Stimulated activated CD4-positive, alpha-beta T cell treated with anti-CD3 and anti-CD28 coated beads, Interleukin-1b, Interleukin-23, amount 100 ng/mL, for 1 hour (primary cell): ENCODE measurements at places on chromosomes 12 and 14.

DNA sequence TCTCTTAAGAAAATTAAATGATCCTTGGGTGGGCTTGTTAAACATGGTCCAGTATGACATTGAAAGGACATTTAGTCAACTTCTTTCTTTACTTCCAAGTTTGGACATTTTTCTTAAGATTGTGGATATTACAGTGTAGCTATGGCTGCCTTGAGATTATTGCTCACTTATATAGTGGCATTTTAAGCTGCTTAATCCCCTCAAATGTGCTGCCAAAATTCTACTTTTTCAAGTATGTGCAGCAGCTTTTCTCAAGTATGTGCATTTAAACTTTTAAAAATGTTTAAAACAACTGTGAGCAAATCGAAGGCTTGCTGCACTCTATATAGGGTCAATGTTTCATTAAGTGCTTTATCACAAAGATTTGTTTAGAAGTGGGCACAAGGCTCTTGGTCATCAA lies 7.4 kb downstream of the TXNRD1 start:
- no peak for DNase-seq

DNA sequence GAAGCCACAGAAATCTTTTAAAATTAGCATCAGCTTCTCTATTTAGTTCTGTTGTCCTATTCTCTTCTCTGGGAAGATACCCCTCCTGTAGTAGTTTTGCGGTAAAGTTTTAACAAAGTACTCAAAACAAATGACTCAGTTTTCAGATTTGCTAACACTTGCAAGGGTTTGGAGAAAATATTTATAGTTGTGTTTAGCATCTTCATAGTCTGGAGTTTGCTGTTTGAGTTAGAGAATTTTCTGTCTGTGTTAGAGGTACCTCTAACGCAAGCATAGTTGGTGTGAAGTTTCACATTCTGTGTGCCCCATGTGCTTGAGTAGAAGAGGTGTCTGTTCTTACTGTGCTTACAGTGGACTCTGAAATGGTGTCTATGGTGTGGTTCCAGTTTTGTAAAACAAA lies 36.0 kb downstream of the ANKRD9 start:
- no peak for DNase-seq

GRCh38 chr14:54197369-54197768 lies 199.4 kb upstream of the CDKN3 start:
- DNase-seq: no peak

- DNase-seq: no peak
Observed at GRCh38 chr12:54397157-54397556, 12.6 kb upstream of the ZNF385A start.

DNA sequence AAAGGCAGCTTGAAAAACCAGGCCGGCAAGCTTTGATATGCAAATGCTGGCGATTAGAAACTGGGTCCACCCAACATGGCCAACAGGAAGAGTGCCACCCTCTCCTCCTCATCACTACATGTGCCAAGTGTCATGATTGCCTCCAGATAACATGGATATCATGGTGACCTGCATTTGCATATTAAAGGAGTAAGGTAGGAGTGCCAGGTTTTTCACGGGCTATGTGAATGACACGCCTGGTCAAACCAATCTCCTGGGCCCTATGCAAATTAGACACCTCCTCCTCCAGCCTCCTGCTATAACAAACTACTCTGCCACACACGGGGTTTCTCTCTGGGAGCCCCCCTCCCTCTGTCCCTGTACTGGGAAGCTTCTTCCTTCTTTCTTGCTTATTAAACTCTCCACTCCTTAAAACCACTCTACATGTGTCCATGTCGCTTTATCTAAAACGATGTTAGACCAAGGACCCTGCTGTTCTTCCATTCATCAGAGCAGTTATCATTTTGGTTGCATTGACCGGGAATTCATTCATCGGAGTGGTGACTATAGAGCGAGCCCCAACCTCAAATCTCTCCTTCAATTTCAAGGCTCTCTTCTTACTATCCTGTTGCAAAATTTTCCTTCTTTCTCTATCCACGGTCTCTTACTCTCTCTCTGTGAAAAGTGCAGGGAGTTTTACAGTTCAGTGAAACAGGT lies 27.5 kb downstream of the APOBEC1 start:
- DNase-seq: no peak

DNA sequence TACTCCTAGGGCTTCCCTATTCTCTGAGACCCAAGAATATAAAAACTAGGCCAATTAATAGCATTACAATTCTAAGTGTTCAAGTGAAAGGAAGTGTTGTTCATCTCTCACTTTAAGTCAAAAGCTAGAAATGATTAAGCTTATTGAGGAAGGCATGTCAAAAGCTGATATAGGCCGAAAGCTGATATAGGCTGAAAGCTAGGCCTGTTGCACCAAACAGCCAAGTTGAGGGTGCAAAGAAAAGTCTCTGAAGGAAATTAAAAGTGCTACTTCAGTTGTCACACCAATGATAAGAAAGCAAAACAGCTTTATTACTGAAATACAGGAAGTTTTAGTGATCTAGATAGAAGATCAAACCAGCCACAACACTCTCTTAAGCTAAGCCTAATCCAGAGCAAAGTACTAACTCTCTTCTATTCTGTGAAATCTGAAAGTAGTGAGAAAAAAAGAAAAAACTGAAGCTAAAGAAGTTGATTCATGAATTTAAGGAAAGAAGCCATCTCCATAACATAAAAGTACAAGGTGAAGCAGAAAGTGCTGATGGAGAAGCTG lies 68.9 kb downstream of the SLC6A15 start:
- DNase-seq: no peak

DNA sequence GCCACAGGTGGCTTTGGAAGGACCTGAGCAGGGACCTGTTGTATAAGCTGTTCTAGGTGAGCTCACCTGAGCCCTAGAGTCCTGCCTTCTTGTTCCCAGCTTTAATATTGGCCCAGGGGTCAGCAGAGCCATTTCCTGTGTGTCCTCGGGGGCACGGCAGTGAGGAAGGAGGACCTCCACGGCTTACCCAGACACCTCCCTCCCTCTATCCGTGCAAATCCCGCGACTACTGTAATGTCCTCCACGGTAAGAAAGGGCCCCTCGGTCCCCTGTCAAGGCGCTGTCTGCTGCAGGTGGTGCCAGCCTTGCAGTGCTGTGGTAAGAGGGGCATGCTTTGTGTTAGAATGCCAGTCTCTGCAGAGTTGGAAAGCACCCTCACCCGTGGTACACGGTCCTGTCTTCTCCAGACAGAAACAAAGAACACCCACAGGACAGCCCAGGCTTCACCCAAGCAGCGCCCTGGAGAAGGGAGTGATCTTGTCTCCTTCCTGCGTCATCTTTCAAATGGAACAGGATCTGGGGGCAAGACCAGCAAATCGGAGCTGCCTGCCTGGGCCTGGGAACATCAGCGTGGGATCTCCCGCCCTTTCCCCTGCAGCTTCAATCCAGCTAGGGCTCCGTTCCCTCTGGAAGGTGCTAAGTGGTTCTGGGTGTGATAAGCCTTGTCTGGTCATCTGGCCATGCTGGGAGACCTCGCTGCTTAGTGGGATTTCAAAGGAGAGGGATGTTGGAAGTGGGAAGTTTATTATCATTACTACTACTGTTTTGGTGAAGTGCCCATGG lies 20.2 kb upstream of the FZD10 start:
- DNase-seq: no peak

DNA sequence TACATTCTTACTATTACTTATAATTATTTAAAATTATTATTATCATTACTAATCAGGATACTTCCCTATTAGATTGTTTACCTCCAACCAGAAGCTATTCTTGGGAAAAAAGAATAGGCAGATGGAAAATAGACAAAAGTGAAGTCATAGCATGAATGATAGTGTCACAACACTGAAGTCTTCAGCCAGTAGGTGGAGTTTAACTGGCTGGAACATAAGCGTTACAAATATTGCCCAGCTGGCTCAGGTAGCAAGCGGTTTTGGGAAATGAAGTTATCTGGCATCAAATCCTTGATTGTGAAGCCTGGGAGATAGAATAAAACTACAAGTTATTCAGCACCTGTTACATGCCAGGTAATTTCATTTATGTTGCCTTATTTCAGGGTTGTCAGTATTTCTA lies 762.9 kb downstream of the C12orf50 start:
- no peak for DNase-seq

DNA sequence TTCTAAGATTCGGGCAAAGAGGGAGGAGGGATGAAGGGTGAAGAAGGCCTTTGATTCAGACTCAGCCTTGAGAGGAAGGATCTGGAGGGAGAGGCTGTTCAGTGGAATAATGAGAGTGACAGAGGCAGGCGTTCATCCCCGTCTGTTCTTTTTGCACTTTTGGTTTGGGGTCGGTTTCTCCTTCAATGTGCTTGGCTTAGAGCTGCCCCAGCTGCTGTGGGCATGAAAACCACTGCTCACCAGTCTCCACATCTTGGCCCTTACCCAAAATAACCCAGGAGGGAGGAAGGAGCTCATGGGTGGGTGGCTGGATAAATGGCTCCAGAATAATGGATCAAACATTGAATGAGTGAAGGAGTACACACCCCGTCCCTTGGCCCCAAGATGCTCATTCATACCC lies 261.7 kb upstream of the FKBP4 start:
- DNase-seq: no peak

DNA sequence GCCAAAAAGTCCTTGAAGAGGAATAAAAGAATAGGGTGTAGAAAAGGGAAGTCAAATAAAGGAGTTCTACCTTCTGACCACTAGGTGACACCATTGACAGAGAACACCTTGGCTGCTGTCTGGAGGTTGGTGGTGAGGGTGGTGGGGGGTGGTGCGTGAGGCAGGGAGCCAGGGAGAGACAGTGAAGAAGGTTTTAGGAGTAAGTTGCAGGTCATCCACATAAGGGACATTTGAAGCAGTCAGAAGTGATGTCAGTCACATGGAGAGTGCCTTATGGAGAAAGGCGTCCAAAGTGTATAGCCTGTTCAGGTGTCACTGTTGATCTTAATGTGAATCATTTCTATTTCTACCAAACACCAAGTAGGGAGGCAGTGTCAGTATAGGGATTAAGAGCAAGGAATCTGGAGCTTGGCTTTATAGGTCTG lies 279.3 kb upstream of the DDHD1 start:
- no peak for DNase-seq

DNA sequence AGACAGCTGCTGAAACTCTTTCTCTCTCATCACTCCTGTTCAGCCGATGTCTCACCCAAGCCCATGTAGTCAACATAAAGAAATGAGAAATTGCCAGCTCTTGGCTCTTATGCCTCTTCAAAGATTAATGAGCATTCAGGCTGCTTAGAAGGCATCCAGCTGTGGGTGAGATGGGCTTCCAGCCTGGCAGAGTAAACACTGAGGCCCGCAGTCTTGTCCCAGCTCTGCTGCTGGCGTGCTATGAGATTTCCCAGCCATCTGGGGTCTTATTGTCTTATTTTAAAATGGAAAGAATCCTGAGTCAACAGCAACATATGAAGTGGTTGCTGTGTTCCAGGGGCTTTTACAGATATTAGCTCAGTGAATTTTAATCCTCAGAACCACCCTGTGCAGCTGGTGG lies 12.6 kb downstream of the RXYLT1 start:
- DNase-seq: no peak
